Ovary (tissue), 10 donors: ENCODE measurements at places on chromosomes 1 and 21.

DNA sequence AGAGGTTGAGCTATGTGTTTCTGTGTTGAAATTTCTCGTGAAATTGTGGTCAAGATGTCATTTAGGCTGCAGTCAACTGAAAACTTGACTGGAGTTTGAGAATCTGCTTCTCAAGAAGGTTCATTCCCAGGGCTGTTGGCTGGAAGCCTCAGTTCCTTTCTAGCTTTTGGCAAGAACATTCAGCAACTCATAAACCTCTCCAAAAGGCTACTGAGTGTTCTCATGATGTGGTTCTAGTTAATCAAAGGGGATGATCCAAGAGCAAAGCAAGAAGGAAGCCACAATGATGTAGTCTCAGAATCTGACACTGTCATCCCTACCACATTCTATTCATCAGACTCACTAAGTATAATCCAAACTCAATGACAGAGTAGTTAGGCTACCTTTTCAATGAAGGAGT lies 66.6 kb downstream of the SPATA6 start:
- DNase-seq, result no peak

DNA sequence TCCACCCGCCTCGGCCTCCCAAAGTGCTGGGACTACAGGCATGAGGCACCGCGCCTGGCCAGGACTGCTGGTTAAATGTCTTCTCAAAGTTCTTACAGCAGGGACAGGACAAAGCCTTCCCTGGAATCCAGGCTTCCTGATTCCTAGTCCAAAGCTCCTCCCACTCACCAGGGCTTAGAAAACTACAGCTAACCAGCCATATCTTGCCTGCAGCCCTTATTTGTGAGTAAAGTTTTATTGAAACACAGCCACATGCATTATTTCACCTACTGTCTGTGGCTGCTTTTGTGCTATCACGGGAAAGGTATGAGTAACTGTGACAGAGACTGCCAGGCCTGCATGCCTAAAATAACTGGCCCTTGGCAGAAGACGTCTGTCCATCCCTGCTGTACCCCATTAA lies 24.4 kb downstream of the TMCO4 start:
- no peak for DNase-seq

GRCh38 chr1:181181792-181182585 lies 93.5 kb downstream of the IER5 start:
- no peak for DNase-seq

DNA sequence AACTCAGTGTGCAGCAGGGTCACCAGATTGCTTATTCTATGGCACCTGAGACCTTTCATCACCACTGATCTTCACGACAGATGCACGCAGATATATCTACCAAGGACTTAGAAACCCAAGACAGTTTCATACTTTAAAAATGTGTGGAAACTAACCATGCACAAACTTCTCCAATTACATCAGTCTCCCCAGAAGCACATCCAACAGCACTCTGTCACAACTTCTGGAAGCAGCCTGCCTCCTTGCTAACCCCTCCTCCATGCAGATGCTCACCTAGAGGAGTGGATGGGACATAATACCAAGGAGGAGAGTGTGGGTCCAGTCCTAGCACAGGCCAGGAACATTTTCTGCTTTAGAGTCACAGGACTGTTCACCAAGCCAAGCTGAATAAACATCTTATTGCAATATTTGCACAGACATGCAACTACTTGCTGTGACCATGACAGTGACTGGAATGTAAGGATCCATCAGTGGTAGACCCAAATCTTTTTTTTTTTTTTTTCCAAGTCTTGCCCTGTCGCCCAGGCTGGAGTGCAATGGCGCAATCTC lies 69.4 kb downstream of the HIVEP3 start:
- DNase-seq, result no peak

GRCh38 chr1:15407580-15407979 lies 2.1 kb upstream of the EFHD2 start:
- DNase-seq, result no peak

DNA sequence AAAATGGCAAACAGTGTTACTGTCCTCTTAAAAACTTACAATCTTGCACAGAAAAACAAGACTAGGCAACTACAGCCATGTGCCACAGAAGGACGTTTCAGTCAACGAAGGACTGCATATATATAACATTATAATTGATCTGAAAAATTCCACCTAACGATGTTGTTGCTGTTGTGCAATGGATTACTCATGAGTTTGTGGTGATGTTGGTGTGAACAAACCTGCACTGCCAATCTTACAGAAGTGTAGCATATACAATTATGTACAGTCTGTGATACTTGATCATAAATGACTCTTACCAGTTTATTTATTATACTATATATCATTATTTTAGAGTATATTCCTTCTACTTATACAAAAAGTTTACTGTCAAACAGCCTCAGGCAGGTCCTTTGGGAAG lies 6.8 kb upstream of the VAMP4 start:
- no peak for DNase-seq

- DNase-seq, result no peak
Observed at GRCh38 chr1:177091040-177091439, 73.5 kb downstream of the ASTN1 start.

DNA sequence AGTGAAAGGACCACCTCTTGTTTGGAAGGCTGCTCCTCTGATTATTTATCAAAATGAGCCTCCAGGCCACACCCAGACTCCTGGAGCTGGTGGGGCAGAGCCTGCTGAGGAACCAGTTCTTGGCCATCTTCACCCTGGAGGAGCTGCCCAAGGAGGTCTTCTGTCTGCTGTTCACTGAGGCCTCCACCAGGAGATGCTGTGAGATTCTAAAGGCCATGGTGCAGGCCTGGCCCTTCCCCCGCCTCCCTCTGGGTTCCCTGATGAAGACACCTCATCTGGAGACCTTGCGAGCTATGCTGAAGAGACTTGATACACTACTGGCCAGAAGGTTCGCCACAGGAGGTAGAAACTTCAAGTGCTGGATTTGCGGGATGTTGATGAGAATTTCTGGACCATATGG lies 61.7 kb upstream of the GJA8 start:
- DNase-seq, result no peak

DNA sequence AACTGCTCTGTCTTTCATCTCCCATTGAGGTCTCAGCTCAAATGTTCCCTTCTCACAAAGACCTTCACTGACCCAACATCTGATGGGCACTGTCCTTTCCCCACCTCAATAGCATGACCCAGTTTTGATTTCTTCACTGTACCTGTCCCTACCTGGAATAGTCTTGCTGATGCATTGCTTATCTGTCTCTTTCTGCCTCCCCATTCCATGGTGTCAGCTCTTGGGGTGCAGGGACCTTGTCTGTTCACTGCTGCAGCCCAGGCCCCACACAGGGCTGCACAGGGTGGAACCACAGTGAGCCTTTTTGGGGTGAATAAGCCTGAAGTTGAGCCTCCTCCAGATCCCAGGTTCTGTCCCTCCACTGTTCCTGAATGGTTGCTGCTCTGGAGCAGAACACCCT lies 414.9 kb downstream of the PTPRU start:
- no peak for DNase-seq

DNA sequence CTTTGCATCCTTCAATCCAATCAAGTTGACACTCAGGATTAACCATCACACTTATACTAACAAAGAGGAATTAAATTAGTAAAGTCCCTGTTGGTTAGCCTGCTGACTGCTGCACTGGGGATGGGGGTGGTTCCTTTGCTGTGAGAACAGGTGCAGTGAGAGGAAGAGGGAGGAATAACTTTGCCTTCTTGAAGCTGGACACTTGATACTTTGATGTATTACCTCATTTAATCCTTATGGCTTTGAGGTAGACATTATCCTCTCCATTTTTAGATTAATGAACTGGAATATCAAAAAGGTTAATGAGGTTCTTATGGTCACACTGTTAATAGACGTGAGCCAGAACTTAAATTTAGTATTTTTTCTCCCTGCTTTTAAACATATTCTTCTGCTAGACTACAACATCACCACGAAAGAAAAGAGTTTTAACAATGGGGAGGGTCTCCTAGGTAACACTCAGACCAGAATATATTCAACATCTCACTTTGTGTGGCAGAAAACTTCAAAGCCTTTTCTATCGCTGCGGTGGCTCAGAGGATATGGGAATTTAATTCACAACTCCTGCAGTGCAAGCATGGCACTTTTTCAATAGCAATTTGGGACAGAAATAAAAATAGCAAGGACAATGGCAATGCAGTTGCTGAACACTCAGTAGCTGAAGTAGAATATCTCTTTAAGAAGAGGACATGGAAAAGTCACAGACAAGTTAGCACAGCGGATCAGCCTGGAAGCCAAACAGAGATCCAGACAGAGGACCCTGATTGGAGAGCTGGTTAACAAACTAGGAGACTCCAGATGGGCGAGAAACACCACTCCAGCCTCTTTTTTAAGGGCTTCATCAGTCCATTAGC lies 68.8 kb upstream of the DNAH14 start:
- no peak for DNase-seq

- DNase-seq, result no peak
Observed at GRCh38 chr1:247936415-247936814, 11.7 kb downstream of the OR2AJ1 start.

- no peak for DNase-seq
Observed at GRCh38 chr1:109210058-109210457, 3.7 kb upstream of the SARS1 start.

DNA sequence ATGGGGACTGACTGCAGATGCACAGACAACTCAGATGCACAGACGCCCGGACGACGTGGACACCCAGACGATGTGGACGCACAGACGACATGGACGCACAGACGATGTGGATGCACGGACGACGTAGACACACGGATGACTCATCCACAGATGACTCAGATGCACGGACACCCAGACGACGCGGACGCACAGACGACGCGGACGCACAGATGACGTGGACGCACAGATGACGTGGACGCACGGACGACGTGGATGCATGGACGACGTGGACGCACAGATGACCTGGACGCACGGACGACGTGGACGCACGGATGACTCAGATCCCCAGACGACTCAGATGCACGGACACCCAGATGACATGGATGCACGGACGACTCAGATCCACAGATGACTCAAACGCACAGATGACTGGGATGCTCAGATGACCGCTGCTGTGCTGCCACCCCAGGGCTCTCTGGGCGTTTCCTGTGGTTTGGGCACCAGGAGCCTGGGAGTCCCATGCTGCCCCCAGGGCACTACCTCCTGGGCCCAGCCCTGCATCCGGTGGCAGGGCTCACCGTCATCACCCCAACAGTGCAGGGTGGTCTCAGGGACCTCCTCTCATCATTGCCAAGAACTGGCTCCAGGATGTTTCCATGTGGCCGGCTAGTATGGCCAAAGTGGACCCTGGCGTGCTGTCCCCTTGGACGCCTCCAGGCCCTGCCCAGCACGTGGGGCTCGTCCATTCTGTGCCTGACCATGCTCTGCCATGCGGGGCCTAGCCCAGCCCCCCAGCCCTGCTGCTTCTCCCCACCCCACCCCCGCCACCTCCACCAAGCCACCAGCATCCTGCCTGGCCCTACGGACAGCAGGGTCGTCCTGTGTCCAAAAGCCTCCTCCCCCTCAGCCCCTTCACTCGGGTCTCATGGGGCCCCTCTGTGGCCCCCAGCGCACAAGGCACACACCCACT lies 14.0 kb downstream of the FAAP20 start:
- DNase-seq, result no peak

GRCh38 chr1:88021529-88021928 lies 662.5 kb upstream of the PKN2 start:
- DNase-seq, result no peak

GRCh38 chr1:8217809-8218208 lies 100.1 kb upstream of the SLC45A1 start:
- DNase-seq, result no peak

- no peak for DNase-seq
Observed at GRCh38 chr1:48470950-48471690, 884 bp downstream of the SPATA6 start.

DNA sequence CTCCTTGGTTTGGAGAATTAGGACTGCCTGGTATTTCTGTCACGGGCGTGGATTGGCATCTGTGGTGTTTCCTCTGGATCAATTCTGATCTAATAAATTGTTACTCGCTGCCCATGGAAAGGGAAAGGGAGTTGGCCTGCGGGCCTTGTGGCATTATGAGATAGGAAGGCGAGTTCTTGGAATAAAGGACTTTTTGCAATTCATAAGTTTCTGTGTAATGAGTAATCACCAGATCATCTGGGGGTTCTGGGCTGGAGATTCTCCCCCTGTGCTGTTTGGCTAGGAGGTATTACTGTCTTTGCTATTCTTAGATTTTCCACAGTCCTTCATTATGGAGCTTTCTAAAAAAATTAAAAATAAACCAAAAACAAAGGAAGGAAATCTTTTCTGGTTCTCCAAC lies 315.9 kb downstream of the CAMTA1 start:
- no peak for DNase-seq

GRCh38 chr21:35037384-35037765 lies 11.7 kb downstream of the RUNX1 start:
- DNase-seq, result no peak

DNA sequence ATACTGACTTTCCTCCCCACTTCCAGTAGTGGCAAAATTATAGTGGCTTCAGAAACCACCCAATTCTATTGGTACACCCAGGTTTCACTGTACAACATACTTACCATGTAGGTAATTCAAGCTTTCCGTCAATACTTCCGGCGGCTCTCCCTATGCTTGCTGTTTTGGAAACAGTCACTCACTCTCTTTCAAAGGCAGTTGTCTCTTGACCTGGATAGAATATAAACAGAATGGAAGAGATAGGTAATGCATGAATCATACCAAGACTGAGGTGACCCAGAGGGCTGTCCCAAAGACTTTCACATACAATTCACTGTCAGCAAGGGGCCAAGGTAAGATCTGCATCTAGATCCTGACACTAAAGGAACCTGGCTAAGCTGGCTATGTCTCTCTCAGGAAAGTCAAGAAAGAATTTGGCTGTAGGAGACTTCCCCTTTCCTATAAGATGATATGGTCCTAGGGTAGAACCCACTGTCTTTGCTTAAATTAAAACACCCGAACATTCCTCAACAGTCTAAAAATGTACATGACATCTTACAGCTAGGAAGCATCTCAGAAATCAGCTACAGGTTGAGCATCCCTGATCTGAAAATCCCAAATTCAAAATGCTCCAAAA lies 59.6 kb downstream of the LUZP1 start:
- no peak for DNase-seq

DNA sequence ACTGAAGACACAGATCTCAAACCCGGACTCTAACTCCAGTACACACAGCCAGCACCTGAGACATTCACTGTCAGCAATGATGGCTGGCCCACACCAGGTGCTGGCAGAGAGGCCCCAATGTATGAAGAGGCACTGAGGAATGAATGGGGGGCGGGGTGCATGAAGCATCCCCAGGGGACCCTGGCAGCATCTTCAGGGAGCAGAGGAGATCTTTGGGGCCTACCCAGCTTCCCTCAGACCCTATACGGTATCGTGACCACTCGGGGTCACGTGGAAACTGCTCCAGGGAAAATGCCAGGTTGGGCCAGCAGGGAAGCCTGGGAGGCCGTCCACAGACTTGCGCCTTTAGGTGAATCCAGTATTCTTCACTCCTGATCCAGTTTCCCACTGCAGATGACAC lies 84.3 kb downstream of the NPHP4 start:
- DNase-seq, result no peak
